ENCODE measurements at places on chromosomes 5 and 9. TPM values are rescaled to one million over a fixed set of nuclear protein-coding genes. Genes with fewer than 3 reads are reported as not detected.

CARD9 gene
- total RNA-seq: 2.4 TPM

AP3S1 gene
- total RNA-seq: 76.2 TPM

KIAA0825 gene
- total RNA-seq: 3.6 TPM

ENTPD8 gene
- total RNA-seq: 127 TPM

DNA sequence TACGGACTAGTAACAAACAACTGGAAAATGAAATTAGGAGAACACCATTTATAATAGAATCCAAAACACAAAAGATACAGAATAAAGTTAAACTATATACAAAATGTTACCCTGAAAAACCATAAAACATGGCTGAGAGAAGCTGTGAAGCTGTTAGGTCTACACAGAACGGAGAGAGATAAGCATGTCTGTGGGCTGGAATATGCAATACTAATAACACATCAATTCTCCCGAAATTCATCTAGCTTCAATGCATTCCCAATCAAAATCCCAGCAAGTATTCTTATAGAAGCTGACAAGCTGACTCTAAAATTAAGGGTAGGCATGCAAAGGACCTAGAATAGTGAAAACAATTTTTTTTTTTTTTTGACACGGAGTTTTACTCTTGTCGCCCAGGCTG, 32.5 kb downstream of the CAMSAP1 start:
- no peak for DNase-seq

- DNase-seq: peak; percentile 23
Measured at GRCh38 chr9:79567671-79568098, 4.1 kb upstream of the TLE4 start.

GRCh38 chr9:121447321-121447834, 52.3 kb downstream of the GGTA1 start:
- DNase-seq: no peak

DNA sequence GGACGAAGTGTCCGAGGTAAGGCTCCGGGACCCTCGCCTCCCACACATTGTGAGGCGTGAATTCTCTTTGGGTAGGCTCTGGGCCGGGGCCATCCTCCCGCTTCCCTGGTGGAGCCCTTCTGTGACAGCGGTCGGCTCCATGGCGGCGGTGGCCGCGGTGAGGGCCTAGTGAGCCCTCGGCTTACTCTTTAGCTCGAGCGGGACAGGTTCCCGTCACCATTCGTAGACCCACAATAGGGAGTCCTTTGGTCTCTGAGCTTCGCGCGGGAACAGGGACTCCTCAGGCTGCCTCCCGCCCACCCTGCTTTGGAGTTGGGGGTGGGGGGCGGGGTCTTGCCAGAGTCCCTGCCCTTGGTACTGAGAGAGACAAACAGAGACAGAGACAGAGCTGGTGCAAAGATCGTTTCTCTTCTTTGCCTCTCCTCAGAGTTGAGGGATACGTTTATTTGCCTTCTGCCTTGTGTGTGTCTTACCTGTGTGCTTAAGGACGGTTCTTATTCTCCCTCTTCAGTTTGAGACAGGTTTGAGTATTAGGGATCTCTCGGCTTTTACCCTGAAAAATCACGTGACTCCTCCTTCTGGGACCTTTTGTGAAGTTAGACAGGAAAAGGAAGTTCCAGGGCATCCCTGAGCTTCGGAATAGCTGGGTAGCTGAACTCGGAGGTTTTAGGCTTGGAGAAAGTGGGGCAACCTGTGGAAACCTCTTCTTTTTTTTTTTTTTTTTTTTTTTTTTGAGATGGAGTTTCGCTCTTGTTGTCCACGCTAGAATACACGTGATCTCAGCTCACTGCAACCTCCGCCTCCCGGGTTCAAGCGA, 833 bp downstream of the ANKHD1 start:
- peak; percentile 68 for DNase-seq

- no peak for DNase-seq
Measured at GRCh38 chr5:167916706-167917105, 374.7 kb upstream of the WWC1 start.

Data from mucosa of descending colon (tissue), 3 donors.